Esophagus squamous epithelium (tissue), 5 donors: ENCODE measurements at places on chromosomes 1 and 21.

DNA sequence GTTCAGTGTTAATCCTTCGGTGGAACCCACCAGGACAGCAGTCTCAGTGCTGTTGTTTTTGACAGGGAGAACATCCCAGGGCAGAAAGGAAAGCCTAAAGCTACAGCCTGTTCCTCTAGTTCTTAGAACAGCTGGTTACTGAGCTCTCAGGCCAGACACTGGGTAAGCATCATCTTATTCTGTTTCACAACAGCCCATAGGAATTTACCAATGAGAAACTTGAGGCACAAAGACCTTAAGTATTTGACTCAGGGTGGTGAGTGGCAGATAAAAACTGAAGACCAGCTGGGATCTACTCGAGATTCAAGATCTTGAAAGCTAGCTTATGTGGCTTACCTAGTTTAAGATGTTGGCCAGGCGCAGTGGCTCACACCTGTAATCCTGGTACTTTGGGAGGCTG, 9.4 kb upstream of the NEK2 start:
- DNase-seq, result no peak

GRCh38 chr1:9626201-9626608, 25.3 kb upstream of the PIK3CD start:
- no peak for DNase-seq

GRCh38 chr1:182996816-182997215, 26.4 kb upstream of the LAMC1 start:
- DNase-seq, result no peak

DNA sequence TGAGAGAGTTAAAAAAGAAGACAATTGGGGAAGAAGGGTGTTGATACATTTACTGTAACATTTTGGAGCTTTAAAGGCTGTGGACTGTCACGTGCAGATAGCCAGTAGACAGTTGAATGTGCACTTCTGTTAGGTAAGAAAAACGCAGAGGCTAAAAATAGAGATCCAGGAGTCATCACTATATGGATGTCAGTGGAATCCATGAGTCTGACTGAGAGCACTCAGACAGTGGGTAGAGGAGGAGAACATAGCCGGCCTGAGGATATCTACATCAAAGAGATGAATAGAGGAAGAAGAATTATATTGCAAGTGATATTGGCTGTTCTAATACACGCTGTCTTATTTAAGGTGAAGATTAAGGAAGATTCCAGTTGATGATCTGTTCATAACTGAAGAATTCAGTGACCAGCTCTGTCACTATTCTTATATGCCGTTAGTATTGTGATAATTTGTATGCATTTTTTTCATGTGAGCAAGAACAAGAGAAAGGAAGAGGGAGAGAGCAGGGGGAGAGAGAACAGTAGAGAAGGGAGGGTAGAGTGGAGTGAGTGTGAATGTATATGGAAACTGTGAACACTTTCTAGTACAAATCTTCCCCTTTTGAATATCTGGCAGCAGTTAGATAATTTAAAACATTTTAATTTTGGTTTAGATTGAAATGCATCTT, 344.8 kb downstream of the CHRM3 start:
- DNase-seq, result no peak

DNA sequence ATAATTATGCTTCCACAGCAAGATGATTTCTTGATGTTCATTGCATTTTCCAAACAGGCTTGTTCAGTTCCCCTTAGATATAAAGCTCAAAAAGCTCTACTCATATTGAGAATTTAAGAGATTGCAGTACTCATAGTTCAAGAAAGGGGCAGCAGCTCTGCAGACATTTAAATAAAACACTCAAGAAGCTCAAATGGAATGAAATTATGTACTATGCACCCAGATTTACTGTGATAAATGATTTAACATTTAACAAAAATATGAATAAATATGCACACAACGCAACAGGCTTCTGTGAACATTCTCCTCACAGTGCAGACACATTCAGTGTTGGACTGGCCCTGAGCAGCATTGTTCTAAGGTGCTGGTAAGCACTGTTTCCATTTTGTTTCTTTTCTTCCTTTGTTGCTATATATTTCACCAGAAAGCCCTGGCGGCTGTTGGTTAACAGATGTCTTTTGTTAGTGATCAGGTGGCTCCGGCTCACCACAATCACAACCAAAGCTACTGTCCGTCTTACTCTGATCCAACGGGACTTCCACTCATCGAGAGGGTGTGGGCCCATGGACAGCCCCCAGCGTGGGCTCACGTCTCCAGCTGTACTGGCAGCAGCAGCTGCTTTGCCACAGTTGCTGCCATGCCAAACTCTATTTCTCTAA, 1440.3 kb downstream of the NCAM2 start:
- no peak for DNase-seq
